Activated effector memory CD4-positive, alpha-beta T cell treated with anti-CD3 and anti-CD28 coated beads, Interleukin-2, amount 50 U/mL, for 16 hours (primary cell): ENCODE measurements at places on chromosomes 6 and 20.
A peak's percentile ranks its signal among the peaks of the same experiment; 100 is the strongest.

- peak; percentile 28 for DNase-seq
These were observed 26.6 kb upstream of the TGM2 start for GRCh38 chr20:38191654-38192053.

GRCh38 chr6:161169696-161170095 is 104.2 kb downstream of the AGPAT4 start:
- no peak for DNase-seq

GRCh38 chr20:440636-441035 is 21.7 kb downstream of the TBC1D20 start:
- DNase-seq: no peak

DNA sequence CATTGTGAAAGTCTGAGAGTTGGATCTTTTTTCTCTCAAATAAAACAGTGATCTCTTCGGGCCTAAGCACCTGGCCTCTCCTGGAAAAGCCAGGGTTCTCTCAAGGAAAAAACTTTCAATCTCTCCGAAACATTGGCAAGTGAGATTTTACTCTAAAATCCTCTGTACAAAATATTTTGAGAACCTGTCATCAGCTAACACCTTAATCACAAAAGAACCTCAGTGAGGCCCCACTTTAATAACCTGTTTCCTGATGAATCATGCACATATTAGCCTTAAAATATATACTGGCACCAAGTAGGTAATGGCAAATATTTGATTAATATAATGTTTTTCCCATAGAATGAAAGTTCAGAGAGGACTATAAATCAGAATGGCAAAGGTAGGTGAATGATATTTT is 177.9 kb downstream of the FRK start:
- no peak for DNase-seq

- DNase-seq: no peak
These were observed 5.7 kb downstream of the LMBRD1 start for GRCh38 chr6:69791065-69791471.

DNA sequence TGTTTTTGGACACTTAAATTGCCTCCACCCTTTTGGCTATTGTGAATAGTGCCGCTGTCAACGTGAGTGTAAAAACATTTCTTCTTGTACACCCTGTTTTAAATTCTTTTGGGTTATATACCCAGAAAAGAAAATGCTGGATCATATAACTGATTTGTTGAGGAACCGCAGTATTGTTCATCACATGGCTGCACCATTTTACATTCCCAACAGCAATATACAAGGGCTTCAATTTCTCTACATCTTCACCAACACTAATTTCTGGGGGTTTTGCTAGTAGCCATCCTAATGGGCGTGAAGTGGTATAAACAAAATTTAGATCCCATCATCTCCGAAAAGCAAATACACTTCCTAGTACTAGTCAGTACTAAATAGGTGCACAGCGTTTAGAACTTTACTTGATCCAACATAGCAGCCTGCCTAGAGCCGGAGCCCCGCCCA is 579 bp upstream of the BPHL start:
- no peak for DNase-seq

DNA sequence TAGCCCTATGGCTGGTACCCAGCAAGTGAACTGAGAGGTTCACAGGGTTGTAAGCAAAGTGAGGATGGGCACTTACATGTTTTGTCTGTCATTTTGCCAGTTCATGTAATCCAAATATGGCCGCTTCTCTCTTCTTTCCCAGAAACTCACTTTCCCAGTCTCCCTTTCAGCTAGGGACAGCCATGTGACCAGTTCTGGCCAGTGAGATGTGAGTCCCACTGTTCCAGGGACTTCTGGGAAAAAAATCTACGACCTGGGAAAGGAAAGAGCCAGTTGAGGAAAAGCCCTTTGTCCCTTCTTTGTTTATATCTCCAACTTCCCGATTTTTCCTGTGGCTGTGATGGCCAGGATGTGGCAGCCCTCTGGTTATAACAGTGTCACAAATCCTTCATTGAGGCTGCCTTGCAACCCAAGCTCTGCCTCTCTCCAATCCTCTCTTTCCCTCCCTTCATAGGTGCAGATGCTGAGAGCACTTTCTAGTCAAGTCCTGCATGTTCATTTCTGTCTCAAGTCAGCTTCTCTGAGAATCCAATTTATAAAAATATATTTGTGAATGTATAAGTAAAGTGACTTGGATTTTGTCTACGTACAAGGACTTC is 148.6 kb upstream of the ZFP64 start:
- DNase-seq: no peak

DNA sequence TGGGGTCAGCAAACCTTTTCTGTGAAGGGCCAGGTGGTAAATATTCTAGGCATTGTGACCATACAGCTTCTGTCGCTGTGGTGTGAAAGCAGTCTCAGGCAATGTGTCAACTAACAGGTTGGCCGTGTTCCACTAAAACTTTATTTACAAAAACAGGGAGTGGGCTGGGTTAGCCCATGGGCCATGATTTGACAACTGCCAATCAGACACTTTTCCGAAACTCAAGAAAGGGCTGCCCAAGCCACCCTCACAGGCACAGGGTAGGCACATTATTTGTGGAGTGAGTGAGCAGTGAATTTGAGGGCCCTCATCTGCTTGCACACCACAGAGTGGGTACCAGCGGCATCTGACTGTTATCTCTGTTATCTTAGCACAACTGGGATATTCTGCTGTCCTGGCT is 290.3 kb downstream of the TAF4 start:
- no peak for DNase-seq

DNA sequence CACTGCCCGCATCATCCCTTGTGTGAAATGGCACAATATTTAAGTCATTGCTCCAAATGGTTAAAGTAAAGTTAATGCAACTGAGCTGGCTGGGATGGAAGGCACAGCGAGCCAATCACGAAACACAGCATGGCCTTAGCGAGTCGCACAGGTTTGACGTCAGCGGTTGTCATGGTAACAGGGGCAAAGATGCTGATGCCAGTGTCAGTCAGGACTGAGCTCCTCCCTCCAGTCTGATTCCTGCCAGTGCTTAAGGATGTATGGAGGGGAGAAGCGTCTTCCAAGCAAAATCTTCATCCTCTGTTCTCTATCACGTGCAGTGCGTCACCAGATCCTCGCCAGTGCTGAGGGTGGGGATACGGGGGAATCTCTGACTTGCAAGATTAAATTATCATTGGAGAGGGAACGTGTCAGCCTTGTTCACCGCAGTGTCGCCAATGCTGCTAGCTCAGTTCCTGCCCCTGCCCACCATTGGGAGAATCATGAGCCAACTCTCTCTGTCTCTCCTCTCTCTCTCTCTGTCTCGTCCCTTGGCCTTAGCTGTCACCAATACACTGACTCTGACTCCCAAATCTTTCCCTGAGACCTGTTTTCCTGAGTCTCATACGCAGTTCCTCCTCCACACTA is 24.5 kb downstream of the TSPYL4 start:
- DNase-seq: no peak

DNA sequence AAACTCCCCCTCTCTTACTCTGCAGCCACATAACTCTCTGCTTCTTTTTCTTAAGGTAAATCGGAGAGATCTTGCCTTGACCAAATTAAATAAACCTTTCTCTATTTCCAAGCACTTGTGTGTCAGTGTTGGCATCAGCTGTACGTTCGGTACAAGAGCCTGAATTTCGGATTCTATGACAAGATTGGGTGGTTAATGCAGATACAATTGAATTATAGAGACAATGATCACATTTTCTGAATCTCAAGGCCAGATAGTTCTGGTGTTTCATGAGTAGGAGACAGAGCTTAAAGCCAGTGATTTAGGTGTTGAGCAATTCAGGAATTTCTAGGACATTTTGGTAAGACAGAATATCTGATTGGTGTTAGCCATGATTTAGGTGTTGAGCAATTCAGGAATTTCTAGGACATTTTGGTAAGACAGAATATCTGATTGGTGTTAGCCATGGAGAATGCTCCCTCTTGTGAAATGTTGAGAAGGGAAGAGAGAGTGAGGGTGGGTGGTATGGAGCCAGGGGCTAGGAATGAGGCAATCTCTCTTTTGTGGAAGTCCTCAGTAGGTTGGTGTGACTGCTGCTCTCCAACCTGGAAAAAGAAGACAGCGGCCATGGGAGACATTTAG is 5.1 kb downstream of the SPINT3 start:
- no peak for DNase-seq

GRCh38 chr6:147447835-147448611 is 60.5 kb upstream of the SAMD5 start:
- DNase-seq: no peak

- DNase-seq: no peak
These were observed 569.7 kb upstream of the MARCKS start for GRCh38 chr6:113287396-113287795.
